Right renal pelvis (tissue), 4 donors: ENCODE measurements at places on chromosomes 13 and 19. TPM values are rescaled to one million over a fixed set of nuclear protein-coding genes. Genes with fewer than 3 reads are reported as not detected.

DNA sequence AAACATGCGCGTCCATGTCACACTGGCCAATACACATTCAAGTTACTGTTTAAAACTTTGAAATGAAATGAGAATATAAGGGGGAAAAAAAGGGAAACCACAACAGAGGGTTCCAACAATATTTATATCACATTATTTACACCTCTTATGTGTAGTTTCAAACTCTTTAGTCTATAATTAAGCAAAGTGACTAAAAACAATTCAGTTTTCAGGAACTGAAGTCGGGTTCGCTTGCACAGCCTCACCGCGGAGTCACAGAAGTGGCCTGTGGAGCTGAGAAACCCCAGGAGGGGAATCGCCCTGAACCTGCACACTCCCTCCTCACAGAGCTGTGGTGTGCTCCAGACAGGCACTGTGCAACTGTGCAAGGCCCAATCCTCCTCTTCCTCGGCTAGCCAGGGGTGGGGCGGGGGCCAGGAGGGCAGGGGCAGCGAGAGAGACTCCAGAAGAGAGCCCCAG lies 75.9 kb downstream of the STK24 start:
- no peak for DNase-seq

GRCh38 chr19:7067716-7068115 lies 1.8 kb upstream of the ZNF557 start:
- no peak for DNase-seq

- DNase-seq: no peak
Measured at GRCh38 chr13:36418022-36418805, 14.1 kb upstream of the CCNA1 start.

GRCh38 chr19:1945899-1946298 lies 4.9 kb downstream of the CSNK1G2 start:
- DNase-seq: no peak

GRCh38 chr19:50497022-50497405 lies 14.0 kb downstream of the JOSD2 start:
- DNase-seq: no peak

GRCh38 chr13:97548138-97548537 lies 114.2 kb downstream of the RAP2A start:
- DNase-seq: no peak

DNA sequence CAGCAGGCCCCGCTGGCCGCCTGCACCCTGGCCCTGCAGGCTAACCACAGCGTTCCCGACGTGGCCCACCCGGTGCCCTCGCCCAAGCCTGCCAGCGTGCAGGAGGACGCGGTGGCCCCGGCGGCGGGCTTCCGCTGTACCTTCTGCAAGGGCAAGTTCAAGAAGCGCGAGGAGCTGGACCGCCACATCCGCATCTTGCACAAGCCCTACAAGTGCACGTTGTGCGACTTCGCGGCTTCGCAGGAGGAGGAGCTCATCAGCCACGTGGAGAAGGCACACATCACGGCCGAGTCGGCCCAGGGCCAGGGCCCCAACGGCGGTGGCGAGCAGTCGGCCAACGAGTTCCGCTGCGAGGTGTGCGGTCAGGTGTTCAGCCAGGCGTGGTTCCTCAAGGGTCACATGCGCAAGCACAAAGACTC lies 72.1 kb downstream of the ZNF536 start:
- no peak for DNase-seq

DNA sequence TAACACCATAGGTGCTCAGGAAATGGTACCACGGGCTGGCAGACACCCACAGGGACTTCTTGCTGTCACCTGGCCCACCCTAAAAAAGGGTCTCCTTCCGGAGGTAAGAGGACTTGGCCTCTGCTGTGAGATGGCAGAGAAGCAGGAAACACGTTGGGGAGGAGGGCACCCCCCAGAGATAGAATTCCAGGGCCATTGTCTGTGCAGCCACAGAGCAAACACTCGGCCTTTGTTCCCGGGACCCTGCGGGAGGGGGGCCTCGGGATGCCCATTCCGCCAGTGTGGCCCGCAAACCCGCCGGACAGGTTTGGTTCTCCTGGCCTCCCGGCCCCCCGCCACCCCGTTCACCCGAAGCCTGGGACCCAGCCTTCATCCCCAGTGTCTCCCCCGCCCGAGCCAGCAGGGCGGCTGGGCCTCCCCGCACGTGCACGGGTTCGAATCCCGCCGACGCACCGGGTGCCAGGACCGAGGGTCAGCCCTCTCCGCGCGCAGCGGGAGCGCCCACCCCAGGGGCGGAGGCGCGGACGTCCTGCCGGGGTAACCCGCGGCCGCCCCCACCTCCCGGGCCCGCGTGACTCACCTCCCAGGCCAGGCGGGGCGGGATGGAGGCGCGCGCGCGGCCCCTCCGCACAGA lies 714 bp downstream of the PLPP2 start:
- no peak for DNase-seq

DNA sequence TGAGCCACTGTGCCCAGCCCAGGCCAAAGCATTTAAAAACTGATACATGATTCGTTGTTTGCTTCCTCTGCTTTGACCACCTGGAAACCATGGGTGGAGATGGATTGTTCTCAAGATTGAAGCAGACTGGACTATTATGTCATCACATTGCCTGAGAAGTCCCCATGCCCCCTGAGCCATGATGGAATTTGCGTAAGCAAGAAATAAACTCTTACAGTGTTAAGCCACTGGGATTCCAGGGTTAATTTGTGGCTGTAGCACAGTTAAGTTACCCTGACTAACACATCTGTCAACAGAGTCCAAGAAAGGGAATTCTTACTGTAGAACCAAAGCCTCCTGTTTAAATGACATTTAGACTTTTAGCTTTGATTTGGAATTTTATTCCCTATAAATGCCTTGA lies 19.4 kb upstream of the DHRS12 start:
- DNase-seq: no peak

- no peak for DNase-seq
Measured at GRCh38 chr19:48830088-48830487, 6.2 kb downstream of the HSD17B14 start.

GRCh38 chr19:2491130-2491801 lies 15.3 kb downstream of the GADD45B start:
- DNase-seq: no peak

GRCh38 chr13:106507560-106508274 lies 27.7 kb downstream of the EFNB2 start:
- DNase-seq: no peak

C2CD4C gene
- 1.4 TPM for polyA plus RNA-seq

HIF3A gene
- 42.5 TPM for polyA plus RNA-seq

PRX gene
- 10.3 TPM for polyA plus RNA-seq

TYROBP gene
- polyA plus RNA-seq: 8.6 TPM

TTC9B gene
- 0.10 TPM for polyA plus RNA-seq

IFNL2 gene
- not detected for polyA plus RNA-seq

KLK15 gene
- not detected for polyA plus RNA-seq

RFXANK gene
- 64.5 TPM for polyA plus RNA-seq
